ENCODE measurements at places on chromosomes 1 and 21.

- DNase-seq, result no peak
These were observed 13.3 kb upstream of the S100A2 start for GRCh38 chr1:153578936-153579335.

DNA sequence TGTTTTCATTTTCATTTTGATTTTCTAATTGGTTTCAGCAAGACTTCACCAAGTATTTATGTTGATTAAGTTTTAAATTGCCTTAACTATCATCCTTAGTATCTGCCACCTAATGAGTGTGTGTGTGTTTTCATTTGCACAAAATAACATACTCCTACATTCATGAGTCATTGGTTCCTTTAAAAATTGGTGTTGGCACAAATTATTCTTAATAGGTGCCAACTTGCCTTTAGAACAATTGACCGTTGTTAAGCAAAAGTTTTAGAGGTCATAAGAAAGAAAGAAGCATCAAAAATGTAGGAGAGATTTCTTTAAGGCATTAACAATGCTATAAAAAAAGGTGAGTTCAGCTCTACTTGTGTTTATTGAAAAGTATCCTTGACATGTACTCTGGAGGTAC is 77.5 kb downstream of the FNBP1L start:
- no peak for DNase-seq

GRCh38 chr1:150748878-150749719 is 16.5 kb downstream of the CTSS start:
- no peak for DNase-seq

DNA sequence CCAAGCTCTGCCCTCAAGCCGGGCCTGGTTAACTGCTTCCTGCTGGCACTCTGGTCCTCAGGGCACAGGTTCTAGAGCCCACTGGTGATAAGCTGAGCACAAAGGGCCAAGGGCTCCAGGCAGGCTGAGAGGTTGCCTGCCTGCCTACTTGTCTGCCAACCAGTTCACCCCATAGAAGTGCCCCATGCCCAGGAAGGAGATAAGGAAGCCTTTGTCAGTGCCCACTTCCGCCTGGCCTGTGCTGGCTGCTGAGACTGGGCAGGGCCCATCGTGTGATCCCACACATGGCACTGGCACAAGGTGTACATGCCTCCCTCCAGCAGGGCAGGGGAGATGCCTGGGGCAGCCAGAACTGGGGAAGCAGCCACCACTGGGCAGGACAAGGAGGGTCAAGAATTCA is 24.1 kb downstream of the SLC9A1 start:
- no peak for DNase-seq

DNA sequence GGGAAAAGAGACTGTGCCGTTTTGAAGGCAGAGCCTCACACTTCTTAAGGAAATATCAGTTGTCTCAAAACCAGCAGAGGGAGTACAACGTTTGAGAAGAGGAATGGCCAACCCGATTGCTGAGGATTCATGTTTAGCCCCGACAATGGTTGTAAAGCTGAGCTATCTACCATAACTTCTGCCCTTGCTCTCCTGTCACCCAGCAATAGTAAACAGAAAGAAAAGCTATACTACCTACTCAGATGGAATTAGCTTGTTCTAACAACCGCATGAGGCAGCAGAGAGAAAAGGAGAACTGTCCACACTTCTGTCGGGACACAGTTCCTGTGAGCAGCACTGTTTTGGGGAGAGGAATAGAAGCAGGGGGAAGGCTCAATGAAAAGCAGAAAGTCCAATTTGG is 91.2 kb downstream of the SLC45A1 start:
- DNase-seq, result no peak

DNA sequence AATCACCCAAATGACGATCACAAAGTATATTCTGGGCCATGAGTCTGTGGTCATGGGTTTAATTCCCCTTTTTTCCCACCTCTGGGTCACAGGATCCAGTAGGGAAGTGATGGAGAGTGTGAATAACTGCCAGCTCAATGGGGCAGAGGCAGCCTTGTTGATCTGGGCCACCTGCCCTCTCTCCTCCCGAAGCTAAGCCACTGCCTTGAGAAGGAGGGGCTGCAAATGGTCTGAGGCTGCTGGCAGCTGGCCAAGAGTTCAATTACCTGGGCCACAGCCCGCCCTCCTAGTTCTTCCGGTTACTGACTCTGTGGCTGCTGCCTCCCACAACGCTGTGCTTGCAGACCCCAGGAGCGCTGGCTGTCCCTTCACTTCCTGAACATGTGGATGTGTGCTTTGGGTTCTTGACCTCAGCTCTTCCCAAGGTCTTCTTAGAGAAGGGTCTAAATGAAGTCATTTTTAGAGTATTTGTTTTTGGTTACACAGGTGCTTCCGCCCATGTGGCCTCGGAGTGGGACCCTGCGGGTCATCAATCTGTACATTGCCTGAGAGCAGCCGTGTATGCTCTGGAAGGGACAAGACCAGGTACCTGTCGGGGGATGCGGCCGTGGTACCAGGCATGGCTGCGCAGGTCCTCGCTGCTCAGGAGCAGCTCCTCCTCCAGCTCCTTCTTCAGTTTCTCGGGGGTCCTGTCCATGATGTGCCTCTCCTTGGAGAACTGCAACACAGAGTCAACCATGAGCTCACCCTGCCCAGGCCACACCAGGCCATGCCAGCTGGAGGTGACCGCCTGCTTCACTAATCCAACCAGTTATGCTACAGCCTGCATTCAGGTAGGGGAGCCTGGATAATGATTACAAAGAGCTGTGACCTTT is 89.7 kb downstream of the BCAR3 start:
- no peak for DNase-seq

GRCh38 chr1:173669491-173669941 is at the start of gene ANKRD45:
Gene ANKRD45, minus strand, starts transcription at chr1:173669851. Its CDS starts 10,433 bp downstream, at chr1:173659418.
- peak; percentile 13 for DNase-seq

DNA sequence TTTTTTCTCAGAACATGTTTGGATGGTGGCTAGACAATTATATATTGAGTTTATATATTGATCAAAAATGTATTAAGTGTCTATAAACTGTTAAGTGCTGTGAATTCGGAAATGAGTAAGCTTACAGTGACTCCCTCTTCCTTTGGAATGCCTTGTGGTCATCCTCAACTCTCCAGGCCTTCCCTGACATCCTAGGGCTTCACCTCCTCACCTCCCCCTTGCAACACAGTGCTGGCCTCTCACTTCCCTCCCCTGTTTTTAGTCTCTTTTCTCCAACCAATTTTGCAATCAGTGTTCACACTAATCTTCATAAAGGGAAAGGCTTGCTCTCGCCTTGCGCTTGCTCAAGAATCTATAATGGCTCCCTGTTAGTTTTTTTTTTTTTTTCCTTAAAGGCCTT is 95.1 kb upstream of the C1orf21 start:
- no peak for DNase-seq

DNA sequence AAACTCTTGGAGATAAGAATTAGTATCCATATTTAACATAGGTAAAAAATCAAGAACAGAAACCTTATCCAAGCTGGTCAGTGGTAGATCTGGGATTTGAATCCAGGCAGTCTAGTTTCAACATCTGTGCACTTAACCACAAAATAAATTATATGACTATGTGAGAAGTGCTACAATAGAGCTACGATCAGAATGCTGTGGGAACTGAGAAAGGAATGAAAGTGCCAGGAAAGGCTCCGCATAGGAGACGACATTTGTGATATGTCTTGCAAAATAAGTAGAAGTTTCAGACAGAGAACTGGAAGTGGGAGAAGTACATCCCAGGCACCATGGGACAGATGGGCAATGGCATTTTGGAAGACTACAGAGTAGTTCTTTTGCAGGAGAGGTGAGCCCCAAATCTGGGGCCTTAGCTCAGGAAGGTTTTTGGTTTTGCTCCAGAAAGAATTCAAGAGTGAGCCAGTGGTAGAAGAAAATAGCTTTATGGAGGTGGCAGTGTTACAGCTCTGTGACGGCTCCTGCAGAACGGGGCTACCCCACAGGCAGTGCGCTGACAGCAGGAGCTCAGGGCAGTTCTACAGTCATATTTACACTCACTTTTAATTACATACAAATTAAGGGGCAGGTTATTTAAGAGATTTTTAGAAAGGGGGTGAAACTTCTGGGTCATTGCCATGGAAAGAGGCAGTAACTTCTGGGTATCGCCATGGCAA is 25.5 kb upstream of the GJA5 start:
- no peak for DNase-seq

- DNase-seq, result no peak
These were observed 14.8 kb downstream of the LHX4 start for GRCh38 chr1:180244840-180245239.

GRCh38 chr1:41280202-41281032 is 38.3 kb upstream of the SCMH1 start:
- DNase-seq, result no peak
